Fibroblast of lung (primary cell): ENCODE measurements at places on chromosomes 3 and 15.
A peak's percentile ranks its signal among the peaks of the same experiment; 100 is the strongest.

DNA sequence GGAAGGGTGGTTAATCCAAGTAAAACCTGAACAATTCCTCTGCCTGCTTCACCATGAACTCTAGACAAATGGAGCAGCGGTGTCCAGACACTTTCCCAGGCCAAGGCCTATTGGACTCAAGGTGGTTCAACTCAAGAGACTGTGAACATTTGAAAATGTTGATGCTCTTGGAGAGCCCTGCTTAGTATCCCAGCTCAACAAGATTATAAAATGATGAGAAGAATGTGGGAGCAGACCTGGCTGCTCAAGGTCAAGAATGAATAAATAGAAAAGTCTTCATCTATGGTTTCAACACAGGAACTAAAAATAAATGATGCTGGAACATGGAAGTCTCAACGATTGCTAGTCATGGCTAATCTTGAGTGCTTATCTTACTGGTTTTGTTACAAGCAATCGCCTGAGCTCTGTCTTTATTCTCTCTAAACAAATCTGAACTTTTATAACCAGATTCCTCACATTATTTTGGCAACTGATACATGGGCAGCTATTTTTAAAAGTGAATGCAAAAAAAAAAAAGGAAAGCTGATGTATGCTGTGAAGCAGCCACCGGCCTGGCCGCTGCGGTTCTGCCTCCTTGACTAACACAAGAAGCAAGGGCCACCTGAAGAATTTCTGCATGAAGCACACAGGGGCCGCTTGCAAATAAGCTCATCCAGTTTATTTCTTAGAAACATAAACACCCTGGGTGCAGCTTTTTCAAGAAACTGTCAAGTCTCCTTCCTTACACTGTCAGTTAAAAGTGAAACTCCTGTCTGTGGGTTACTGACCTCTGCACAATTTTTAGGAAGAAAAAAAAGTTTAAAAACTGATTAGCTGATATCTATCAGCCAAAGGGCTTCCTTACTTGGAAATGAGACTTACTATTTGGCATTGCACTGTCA lies 120.1 kb upstream of the ARHGEF3 start:
- peak; percentile 53 for DNase-seq

GRCh38 chr15:26658290-26658689 lies 114.6 kb downstream of the GABRB3 start:
- DNase-seq, result no peak

DNA sequence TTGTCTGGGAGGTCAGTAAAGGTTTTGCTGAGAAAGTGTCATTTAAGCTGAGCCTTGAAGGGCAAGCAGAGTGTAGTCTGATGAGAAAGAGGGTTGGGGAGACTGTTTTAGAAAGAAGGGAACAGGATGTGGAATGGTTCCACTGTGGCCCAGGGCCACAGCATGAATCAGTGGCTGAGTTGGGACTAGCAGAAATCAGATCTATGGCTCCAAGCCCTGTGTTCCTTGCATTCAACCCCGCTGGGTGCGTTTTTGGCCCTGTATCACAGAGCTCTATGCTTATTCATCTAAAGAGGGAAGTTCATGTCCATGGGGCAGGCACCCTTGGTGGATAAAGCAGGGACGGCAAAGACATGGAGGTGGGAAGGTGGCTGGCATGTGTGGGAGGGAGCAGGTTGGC lies 151.3 kb downstream of the CACNA1D start:
- DNase-seq, result no peak

DNA sequence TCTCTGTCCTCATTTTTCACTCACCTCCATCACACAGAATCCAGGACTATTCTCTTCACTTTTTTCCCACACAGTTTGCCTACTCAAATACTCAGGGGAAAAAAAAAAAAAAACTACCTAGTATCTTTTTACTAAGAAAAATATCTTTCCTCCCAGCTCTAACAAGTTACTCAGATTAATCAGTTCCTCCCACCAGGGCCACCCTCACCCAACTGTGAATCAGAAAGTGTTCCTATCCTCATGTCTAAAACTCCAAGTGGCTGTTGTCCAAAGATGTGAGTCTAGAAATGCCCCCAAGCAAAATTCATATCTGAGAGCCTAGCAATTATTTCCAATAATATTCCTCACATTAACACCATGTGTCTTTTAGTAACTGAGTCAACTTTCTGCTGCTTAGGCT lies 268.0 kb downstream of the ERC2 start:
- DNase-seq, result no peak

DNA sequence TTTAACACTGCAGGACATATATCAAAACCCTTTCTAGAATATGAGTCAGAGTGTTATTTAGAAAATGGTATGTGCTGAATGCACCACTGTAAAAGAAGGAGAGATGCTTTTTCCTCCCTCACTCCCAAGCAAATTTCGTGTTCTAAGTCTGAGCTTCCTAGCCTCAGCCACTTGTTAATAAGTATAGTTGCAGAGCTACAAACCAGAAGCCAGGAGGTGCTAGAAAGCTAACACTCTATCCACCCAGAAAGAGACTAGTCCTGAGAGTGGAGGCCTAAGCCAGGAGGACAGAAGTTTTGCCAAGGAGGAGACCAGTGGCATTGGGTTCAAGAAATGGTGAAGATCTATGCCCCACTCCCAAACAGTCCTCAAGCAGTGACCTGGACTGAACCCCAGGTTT lies 40.5 kb upstream of the GYG1 start:
- DNase-seq, result no peak

GRCh38 chr3:23806534-23807423 lies 1.0 kb downstream of the UBE2E1 start:
- DNase-seq, result peak; percentile 41

DNA sequence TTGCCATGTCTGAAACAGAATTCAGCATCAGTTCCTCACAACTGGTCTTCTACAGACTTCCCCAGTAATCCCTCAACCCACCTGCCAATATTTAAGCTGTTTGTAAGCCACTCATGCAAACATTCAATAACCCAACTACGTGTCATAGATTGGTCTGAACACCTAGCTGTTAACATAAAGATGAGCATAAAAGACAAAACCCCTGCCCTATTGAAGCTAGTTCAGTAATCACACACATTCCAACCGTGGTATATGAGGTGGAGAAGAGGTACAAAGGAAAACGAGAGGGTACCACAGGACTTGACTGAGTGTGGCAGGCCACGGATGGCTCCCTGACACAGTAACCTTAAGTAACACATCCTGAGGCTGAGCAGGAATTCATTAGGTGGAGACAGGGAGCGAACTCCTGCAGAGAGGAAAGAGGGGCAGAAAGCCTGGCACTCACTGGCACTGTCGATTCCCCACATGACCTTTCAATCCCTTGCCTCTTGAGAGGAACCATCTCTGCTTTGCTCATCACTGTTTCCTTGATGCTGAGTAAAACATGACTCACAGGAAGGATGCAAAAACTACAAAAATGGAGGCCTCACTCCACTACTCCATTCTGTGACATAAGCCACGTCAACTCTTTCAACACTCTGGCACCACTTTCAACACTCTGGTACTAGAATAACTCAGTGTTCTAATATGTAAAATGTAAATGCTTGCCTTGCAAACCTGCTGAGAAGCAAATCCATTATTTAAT lies 31.3 kb downstream of the RPN1 start:
- DNase-seq, result peak; percentile 75

DNA sequence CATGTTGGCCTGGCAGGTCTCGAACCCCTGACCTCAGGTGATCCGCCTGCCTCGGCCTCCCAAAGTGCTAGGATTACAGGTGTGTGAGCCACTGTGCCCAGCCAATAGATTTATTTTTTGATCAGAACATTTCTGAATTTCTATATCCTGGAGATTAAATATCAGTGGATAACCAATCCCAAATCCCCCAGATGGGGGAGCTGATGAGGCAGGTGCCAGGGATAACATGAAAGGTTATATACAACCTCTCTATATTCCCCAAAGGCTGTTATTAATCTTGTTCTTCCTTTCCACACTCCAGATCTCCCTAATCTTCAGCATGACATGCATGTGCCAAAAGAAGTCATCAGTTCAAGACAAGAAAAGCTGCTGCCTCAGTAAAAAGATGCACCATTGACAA lies 112.3 kb downstream of the WDR76 start:
- peak; percentile 42 for DNase-seq

- DNase-seq, result peak; percentile 99
Measured at GRCh38 chr3:30606301-30607031, at the start of gene TGFBR2. TSS of gene TGFBR2 (plus strand) at chr3:30606601. CDS start at chr3:30606884, 283 bp downstream.

GRCh38 chr3:24401090-24401810 lies 93.4 kb downstream of the THRB start:
- peak; percentile 36 for DNase-seq

DNA sequence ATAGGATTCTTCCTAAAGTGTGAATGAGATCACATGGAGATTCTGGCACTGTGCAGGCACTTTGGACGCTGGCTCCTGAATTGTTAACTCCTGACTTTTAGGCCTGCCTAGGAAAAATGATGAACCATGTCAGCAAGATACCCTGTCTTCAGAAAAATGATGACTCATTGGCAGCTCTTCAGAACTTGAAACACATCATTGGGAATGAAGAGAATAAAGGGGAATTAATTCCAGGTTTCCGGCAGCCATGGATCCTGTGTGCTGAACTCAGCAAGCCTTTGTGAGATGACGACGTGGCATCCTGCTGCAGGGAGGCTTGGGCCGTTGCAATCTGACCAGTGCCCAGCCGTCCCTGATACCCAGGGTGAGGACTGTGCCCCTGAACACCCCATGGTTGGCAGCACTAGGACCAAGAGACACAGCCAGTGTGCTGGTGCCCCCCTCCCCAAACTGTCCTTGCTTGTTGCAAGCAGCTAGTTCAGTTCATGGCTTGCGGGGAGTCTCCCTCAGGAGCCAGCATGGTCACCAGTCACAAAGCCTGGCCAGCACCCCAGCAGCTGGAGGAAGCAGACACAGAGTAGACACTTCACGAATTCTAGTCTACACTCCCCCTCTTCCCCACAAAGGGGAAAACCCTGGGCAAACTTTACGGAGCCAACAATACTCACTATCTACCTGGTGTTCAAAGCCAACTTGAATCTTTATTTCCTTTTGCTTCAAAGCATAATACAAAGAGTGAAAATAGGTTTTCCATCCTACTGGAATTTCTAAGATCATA lies 7.8 kb upstream of the LIPC start:
- peak; percentile 34 for DNase-seq

- no peak for DNase-seq
Measured at GRCh38 chr3:38702231-38702630, 52.7 kb upstream of the SCN5A start.

DNA sequence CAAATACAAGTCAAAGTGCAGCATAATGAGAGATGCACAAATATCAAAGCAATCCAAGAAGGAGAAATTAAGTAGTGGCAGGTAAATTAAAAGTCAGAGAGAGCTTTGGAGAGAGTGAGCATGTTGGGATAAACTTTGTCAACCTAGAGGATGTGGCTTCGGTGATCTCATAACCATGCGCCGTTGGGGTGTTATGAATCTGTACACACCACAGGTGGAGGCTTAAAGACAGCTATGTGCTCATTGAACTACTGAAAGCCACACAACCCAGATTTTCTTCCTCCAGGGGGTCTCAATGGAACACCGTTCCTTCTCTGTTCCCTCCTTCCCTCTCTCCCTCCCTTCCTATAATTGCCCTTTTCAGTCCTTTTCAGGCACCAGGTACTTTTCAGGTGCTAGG lies 52.0 kb downstream of the SUCNR1 start:
- no peak for DNase-seq

DNA sequence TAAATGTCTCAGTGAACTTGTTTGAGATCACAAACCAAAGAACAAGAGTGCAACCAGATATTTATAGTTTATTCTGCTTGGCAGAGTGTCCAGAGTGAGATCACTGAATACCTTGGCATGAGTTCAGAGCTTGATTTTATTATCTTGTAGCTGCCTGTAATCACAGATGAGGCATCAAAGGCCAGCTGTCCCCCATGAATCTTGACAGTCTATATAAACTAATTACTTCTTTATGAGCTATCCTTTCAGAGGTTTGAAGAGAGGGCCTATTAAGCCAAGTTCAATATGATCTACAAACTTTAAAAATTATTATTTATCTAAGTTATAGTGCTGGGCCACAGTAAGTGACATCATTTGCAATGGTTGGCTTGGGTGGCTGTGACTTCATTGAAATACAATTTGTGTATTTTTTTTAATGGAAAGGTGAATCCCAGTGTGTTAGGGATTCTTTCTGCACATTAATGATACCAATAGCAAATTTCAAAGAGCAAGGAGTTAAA lies 251.5 kb downstream of the CLSTN2 start:
- DNase-seq, result peak; percentile 42

DNA sequence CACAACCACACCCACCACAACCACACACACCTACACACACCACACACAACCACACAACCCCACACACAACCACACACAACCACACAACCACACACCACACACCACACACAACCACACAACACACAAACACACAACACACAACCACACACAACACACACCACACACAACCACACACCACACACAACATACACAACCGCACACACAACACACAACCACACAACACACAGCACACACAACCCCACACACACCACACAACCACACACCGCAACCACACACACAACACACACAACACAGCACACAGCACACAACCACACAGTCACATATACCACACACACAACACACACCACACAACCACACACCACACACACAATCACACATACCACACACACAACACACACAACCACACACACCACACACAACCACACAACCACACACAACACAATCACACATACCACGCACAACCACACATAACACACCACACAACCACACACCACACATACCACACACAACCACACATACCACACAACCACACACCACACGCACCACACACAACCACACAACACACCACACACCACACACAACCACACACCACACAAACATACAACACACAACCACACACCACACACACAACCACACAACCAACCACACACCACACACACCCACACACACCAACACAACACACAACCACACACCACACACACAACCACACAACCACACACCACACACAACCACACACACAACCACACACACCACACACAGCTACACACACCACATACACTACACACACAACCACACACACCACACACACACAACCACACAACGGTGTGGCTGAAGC lies 23.7 kb downstream of the CPN2 start:
- DNase-seq, result peak; percentile 57

DNA sequence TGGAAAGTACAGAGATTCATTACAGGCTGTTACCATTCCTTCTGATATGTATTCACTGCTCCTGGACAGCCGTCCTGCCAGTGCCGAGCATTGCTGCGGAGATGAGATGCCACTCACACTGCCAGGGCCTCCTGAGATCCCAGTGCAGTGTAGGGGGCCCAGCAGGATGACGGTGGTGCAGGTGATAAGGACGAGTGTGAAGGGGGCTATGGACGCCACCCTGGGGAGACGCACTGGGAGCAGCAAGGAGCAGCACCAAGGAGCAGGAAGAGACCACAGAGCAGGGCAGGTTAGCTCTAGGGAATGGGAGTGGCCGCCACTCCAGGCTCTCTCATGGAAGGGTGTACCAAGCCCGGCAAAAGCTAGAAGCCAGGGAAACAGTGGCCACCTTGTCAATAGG lies 4.0 kb upstream of the KLF15 start:
- no peak for DNase-seq

- DNase-seq, result peak; percentile 61
Measured at GRCh38 chr3:158794936-158795518, 6.8 kb upstream of the MFSD1 start.

DNA sequence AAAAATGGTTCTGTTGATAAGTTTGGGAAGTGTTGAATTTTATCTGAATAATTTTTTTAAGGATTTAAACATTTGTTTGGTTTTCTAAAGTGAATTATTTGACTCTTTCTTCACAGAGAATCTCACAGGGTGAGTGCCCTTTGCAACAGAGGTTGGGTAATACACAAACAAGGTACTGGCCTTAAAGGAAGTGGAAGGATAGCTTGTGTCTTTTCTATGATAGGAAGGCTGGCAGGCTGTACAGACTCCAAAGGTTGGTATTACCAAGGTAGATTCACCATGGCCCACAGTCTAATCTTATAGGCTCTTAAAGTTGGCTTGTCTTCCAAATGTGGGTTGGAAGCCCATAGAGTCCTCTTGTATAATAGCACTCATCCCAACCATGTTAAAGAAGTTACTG lies 311.5 kb downstream of the SV2B start:
- DNase-seq, result no peak
